ENCODE measurements at places on chromosomes 12 and 14. TPM values are rescaled to one million over a fixed set of nuclear protein-coding genes. Genes with fewer than 3 reads are reported as not detected.

KLRC3 gene
- total RNA-seq: 2.6 TPM

PDZRN4 gene
- total RNA-seq: 0.54 TPM

GPR84 gene
- total RNA-seq: 2.6 TPM

RIN3 gene
- 28.1 TPM for total RNA-seq

DNA sequence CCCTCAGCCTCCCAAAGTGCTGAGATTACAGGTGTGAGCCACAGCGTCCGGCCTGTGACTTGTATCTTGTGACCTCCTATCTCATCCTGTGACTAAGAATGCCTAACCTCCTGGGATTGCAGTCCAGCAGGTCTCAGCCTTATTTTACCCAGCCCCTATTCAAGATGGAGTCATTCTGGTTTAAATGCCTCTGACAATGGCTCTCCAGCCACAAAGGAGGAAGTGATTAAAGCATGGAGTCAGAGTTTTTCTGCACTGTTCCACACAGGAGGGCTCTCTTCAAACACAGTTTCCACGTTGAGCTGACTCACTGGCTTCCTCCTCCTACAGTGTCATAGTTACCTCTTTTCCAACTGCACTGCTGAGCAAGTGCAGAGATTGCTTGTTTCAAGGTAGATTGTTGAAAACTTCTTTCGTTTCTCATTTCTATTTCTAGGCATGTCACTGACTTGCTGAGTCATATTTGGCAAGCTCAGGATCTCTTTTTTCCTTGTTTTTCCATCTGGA lies 383.8 kb downstream of the PCNX1 start:
- peak; percentile 15 for DNase-seq

USP44 gene
- 11.6 TPM for total RNA-seq

DNA sequence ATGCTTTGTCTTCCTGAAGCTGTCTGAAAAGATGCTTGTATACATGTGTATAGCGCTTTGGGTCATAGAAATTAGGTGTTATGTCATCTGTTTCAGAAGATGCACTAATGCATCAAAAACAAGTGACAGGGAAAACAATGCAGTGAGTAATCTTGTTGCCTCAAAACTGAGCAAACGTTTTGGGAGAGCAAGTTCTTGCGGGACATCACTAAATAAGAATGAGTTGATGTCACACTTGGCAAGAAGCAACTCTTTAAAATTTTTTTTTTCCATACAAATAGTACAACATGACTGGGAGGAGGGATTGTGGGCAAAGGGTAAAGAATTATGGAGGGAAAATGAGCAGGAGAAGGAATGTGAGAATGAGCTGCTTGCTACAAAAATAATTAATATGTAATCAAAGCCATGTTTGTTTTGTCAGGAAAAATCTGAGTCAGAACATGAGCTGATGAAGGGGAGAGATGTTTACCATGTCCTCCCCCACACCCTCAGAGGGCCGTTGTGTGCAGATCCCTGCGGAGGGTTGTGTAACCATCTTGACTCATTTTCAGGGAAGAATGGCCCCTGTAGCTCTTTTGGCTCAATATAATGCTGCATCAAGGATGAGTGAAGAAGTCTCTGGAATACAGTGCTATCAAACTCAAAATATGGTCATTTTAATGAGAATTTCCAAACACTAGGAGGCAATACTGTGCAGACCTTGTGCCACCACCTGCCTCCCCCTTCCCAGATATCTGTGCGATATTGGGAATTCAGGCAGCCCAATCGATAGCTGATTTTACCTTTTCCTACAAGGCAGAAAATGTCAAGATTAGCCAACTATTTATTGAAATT lies 41.4 kb downstream of the BORCS5 start:
- peak; percentile 89 for DNase-seq

DNA sequence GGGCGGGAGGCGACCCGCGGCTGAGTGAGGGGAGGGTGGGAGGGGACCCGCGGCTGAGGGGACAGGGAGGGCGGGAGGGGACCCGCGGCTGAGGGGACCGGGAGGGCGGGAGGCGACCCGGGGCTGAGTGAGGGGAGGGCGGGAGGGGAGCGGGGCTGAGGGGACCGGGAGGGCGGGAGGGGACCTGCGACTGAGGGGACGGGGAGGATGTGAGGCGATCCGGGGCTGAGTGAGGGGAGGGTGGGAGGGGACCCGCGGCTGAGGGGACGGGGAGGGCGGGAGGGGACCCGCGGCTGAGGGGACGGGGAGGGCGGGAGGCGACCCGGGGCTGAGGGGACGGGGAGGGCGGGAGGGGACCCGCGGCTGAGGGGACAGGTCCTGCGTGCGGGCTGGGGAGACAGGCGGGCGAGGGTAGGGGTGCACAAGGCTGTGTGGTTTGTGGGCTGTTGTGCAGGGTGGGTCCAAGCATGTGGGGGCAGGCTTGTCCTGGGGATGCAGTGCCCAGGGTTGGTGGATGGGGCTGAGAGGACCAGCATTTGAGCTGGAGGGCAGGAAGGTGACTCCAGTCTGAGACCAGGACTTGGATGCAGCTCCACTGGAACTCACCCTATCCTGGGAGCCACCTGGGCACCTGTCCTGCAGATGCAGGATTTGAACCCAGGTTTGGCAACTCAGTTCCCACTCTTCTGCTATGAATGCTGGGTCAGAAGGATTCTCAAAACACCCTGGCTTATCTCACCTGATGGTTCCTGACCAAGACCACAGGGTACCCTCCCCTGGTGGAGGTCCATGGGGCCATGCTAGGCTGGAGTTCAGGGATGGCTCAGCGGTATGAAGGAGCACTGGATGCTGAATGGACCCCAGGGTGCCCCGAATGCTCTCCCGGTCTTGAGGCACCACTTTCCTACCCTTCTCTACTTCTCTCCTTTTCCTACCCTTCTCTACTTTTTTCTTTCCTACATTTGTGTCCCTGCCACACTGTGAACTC lies 9.4 kb downstream of the PLD4 start:
- peak; percentile 13 for DNase-seq

GRCh38 chr12:123485756-123486155 lies 27.8 kb downstream of the SNRNP35 start:
- DNase-seq: no peak

DNA sequence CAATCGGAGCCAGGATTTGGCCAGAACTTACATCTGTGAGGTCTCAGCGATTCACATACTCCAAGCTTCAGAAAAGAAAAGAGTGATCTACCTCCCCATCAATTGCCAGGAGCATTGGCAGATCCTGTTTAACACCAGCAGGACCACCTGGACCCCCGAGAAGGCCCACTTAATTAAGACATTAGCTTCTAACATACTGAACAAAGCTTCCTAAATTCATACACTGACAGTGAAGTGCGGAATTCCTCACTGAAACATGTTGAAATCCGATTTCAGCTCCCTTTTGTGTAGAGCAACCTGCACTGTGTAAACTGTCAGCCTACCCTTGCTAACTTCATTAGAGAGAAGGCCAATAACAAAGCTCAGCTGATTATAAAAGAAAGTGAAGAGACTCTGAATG lies 274.0 kb downstream of the NOVA1 start:
- peak; percentile 47 for DNase-seq

GRCh38 chr12:111488271-111488670 lies 82.5 kb downstream of the SH2B3 start:
- peak; percentile 4 for DNase-seq

ADAMTS20 gene
- total RNA-seq: not detected

IL25 gene
- not detected for total RNA-seq

RPAP3 gene
- total RNA-seq: 19.9 TPM

GRCh38 chr12:103197725-103198388 lies 240.4 kb downstream of the ASCL1 start:
- no peak for DNase-seq

DNA sequence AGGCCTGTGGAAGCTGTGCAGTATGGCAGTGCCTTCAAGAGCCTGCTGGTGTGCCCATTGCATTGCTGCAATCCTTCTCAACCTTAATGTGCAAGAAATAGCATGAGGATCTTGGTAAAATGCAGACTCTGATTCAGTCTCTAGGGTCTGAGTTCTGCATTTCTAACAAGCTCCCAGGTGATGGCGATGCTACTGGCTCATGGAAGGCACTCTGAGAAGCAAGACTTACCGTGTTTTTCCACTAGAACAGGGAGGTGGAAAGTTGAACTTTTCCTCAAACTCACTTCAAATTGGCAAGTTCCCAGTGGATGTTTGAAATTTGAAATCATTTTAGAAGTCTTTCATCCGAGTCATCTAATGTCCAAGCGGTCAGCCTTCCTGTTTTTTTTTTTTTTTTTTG lies 55.5 kb downstream of the MYRFL start:
- peak; percentile 26 for DNase-seq

- no peak for DNase-seq
These were observed 5.4 kb downstream of the SLC15A4 start for GRCh38 chr12:128818065-128819022.

- no peak for DNase-seq
These were observed 79.2 kb downstream of the FERMT2 start for GRCh38 chr14:52871606-52872005.

GRCh38 chr14:44951051-44951450 lies 10.7 kb downstream of the KLHL28 start:
- DNase-seq: no peak

DNA sequence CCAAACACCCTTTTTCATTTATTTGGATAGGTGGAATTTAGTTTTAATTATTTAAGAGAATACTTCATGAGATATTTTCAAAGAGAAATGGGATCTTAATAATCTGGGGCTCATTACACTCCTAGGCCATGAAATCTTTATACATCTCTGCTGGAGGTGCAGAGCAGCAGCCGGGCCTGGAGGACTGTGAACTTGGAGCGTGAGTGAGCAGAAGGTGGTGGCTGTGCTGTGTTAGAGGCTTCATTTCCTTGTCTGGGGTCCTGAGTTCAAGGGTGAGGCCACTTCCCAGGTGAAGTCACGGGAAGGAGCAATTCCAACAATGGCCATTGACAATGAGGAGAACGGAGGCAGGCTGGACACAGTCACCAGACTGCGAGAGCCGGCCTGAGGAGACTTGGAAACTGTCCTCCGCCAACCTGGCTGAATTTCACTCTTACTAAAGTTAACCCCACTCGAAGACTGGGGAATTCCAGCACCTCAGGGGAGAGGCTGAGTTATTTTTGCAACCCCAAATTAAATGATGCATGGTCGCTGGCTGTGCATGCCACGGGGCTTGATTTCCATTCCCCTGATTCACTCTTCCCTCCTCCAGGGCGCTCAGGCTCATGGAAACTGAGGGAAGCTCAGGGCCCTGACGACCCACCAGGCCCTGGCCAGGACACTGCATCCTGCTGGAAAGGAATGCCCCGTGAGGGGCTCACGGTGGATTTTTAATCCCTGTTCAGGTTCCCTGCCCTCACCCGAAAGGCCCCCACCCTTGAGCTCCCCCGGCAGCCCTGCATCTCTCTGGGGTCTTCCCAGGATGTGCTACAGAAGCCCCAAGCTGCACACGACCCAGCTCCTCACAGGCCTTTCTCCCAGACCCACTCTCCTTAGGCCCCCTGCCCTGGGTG lies 22.6 kb upstream of the TRAF3 start:
- no peak for DNase-seq

C12orf75 gene
- total RNA-seq: 26.7 TPM

DNA sequence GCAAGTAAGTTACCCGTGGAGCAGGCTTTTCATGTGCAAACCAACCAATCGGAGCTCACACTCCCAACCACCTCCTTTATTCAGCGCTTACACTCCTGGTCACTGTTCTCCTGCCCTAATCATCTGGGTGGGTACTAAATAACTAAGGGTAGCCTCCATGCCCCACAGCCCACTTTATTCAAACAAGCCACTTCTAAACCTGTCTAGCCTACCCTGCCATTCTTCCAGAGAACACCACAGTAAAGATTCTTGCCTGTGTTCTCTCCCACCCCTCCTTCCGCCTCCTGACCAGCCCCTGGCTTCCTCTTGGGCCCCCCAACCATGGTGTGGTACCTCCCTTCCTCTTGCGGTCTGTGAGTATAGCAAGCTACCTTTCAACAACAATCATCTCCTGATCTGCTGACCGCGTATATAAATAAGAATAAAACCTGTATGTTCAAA lies 581.9 kb downstream of the VRK1 start:
- peak; percentile 22 for DNase-seq

DNA sequence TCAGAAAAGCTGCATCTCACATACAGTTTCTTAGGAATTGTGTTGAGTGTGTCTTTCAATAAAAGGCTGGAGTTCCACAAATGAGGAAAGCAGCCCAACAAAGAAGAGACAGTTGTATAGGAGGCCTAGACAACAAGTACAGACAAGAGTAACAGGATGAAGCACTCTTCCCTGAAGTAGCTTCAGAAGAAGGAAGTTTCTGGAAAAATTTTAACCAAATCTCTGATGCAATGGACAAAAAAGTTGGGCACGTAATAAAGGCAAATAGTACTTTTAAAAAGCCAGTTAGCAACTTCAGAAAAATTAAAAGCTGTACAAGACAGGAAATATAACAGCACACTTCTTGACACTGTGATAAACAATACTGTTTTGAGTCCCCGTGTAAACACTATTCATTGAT lies 134.1 kb upstream of the PLEKHG7 start:
- DNase-seq: no peak

GRCh38 chr14:86022031-86022629 lies 492.2 kb downstream of the FLRT2 start:
- DNase-seq: no peak

DNA sequence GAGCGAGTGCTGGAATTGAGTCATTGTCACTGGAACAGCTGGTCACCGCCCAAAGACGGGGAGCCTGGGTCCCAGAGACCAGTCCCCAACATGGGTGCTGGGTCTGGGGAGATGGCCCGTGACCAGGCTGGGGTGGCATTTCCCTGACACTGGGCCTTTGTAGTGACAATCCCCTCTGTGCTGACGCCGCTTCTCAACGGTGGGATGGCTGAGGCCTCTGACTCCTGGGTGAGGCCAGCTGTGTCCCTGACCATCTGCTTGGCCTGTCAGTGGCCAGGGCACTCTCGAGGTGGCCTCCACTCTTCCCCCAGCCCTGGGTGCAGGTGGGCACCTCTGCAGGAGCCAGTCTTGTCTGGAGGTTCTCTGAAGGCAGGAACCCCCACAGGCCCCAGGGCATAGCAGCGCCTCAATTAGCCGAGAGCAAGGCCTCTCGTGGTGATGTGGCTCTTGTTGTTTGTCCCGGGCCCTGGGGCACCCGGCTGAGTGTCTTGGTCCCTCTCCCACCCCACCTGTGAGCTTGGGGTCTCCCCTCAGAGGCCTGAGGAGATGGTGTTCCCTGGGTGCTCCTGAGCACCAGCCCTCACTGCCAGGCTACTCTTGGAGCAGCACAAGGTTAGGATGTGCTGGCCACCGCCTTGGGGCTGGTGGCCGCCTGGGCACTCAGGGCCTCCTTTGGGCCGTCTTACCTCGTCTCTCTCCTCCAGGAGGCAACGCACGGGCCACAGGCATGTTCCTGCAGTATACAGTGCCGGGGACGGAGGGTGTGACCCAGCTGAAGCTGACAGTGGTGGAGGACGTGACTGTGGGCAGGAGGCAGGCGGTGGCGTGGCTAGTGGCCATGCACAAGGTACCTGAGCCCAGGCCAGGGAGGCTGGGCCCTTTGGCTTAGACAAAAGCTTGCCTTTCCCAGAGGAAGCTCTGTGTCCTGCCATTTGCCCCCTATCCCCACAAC lies 16.6 kb downstream of the ZFYVE21 start:
- no peak for DNase-seq

DNA sequence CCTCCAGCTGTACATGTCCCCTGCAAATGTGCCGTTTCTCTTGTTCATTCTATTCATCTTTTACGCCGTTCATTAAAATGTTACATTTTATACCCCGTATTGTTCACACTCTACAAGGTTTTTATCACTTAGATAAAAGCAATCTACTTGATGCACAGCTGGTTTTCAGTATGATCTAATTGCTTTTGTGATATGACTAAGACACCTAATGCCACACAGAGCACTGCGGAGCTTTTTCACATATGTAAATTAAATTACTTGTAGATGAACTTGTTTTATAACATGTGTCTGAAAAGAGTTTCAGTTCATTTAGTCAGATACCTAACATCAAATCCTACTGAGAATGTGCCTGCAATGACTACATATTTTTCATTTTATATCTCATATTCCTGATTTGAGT lies 40.9 kb upstream of the RERGL start:
- no peak for DNase-seq

- DNase-seq: no peak
These were observed 24.2 kb upstream of the AMN start for GRCh38 chr14:102898298-102898697.

DCN gene
- 1,047 TPM for total RNA-seq

Data from lung (tissue), 17 donors.